ENCODE measurements at places on chromosomes 6 and 20.

DNA sequence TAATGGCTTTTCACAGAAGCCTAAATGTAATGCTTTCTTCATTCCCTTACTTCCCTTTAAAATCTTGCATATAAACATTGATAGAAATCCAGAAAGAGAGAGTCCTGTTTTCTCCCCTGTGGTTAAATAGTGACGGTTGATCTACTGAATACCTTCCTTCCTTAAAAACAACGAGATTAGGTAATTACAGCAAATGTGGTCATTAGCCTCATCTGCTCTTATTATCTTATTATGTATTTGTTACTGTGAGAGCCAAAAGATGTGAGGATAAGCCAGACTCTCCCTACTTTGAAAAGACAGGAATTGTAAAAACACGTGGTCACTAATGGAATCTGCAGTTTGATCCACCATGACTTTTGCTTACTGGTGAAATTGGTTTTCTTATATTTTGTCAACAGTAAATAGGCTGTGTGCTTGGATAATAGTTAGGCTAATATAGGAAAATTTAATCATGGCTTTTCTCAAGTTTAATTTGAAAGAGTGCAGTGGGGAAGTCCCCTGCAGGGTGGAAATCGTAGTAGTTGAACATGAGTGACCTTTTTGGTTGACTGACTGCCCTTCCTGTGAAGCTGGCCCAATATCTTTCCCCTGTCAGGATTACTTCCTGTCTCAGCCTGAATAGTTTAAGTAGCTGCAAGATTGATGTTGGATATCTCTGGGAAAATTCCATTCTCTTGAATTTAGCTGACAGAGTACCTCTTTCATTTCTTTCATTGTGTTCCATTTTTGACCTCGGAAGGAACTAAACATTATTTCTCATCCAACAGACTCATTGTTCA lies 62.8 kb downstream of the JARID2 start:
- no peak for DNase-seq

DNA sequence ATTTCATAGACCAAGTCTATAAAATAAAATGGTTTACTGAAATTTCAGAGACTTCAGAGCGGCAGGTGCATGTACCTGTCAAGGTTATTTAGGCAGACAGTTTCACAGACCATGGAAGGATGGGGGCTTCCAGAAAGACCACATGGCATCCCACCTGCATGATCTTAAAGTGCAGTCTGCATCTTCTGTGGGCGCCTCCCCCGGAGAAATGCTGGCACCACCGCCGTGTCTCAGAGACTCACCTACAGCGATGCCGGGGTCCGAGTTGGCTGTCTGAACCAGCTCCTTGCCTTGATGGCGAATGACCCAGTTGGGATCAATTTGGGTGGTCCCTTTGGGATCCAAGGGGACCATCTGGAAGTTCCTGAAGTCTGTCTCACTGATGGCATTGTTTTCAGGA lies 30.6 kb downstream of the THBS2 start:
- DNase-seq, result no peak

GRCh38 chr6:155310596-155310995 lies 3.7 kb downstream of the TFB1M start:
- DNase-seq, result no peak

- no peak for DNase-seq
These were observed 77.2 kb downstream of the PFDN4 start for GRCh38 chr20:54284928-54285704.

GRCh38 chr6:3788408-3789017 lies 37.0 kb upstream of the PXDC1 start:
- no peak for DNase-seq

Data from NCI-H2107 (cell line).